ENCODE measurements at places on chromosomes 3 and 15. TPM values are rescaled to one million over a fixed set of nuclear protein-coding genes. Genes with fewer than 3 reads are reported as not detected.

DNA sequence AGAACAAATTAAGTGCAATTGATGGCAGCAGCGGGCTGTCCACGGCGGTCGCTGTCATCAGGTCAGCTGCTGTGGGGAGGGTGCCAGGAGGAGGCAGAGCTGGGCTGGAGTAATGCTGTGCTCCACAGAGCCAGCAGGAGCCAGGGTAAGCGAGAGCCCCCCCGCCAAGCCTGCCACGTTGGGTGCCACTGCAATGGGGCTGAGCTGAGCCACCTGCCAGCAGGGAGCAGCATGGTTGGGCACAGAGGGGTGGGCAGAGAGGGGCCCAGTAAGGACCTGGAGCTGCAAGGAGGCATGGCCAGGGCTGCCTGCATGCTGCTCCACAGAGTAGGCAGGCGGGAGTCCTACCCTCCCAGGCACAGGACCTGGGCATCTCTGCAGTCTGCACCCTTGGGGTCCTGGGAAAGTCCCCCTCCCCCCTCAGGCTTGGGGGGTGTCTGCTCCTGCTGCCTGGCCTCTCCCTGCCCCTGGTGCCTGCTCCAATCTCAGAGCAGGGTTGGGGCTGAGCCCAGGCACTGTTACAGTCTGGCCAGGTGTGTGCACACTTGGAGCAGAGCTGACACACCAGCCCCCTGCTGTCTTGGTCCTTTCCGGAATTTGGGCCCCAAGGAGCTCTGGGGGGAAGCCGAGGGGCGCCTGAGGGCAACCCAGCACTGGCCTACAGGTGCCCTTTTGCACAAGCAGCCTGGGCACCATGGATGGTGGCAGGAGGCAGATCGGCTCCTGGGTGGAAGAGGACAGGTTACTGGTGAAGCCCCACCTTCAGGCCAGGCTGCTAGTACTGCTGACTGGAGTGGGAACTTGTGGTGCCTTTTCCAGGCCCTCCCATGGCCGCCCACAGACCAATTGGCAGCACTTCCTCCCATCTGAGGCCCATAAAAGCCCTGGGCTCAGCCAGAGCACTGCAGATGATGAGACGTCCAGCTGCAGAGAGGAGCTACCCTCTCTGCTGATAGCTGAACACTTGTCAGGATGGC is 8.5 kb upstream of the PIAS1 start:
- DNase-seq = no peak

DNA sequence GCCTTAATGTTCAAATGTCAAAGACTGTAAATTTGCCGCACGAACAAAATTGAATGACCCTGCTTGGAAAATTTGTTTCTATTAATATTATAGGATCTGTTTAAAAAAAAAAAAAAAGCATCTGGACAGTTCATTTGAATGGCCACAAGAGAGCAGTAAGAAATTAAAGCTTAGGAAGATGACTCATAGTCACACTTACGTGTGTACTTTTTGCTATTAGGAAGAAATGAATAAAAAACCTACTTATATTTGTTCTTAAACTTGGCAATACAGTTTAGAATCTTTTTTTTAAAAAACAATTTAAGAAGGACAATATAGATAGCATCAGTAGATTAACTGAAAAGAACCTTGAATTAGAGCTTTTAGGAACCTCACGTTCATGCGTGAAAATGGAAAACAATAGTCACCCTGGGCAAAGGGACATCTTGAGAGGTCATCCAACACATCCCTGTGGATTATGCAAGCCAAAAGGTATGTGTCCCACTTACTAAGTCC is 621.8 kb downstream of the MECOM start:
- no peak for DNase-seq

GBE1 gene
- polyA plus RNA-seq = 5.1 TPM

GRM2 gene
- polyA plus RNA-seq = 2.8 TPM

- DNase-seq = no peak
Measured at GRCh38 chr3:4899710-4900109, 79.5 kb upstream of the BHLHE40 start.

DNA sequence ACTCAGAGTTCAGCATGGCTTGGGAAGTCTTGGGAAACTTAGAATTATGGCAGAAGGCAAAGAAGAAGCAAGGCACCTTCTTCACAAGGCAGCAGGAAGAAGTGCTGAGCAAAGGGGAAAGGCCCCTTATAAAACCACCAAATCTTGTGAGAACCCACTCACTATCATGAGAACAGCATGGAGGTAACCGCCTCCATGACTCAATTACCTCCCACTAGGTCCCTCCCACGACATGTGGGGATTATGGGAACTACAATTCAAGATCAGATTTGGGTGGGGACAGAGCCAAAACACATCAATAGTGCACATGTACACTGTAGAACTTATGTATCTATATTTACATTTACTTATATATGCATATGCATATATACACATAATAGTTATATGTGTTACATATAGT is 565.3 kb upstream of the NR2F2 start:
- DNase-seq = no peak

GRCh38 chr3:168051531-168052471 is 43.9 kb downstream of the GOLIM4 start:
- DNase-seq = no peak

GRCh38 chr3:2465842-2466241 is 367.2 kb downstream of the CNTN4 start:
- DNase-seq = no peak

- no peak for DNase-seq
Measured at GRCh38 chr3:196163666-196164493, 47.3 kb downstream of the ZDHHC19 start.

- DNase-seq = peak; percentile 43
Measured at GRCh38 chr15:33086500-33087121, 107.9 kb downstream of the FMN1 start.

MUSTN1 gene
- polyA plus RNA-seq = 11.2 TPM

DNA sequence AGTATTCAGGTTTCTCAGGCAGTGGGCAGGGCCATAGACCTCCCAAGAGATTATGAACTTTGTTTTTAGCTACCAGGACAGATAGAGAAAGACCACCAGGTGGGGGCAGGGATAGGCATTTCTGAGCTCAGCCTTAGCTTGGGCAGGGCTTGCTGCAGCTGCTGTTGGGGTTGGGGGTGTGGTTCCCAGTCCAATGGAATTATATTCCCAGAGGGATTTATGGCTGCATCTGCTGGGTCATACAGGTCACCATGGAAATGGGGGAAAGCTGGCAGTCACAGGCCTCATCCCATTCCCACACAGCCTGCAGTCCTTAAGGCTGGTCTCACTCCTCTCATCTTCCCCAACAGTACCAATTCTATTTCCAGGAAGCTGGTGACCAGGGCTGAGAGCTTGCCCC is 144.6 kb upstream of the ZPLD1 start:
- no peak for DNase-seq

DNA sequence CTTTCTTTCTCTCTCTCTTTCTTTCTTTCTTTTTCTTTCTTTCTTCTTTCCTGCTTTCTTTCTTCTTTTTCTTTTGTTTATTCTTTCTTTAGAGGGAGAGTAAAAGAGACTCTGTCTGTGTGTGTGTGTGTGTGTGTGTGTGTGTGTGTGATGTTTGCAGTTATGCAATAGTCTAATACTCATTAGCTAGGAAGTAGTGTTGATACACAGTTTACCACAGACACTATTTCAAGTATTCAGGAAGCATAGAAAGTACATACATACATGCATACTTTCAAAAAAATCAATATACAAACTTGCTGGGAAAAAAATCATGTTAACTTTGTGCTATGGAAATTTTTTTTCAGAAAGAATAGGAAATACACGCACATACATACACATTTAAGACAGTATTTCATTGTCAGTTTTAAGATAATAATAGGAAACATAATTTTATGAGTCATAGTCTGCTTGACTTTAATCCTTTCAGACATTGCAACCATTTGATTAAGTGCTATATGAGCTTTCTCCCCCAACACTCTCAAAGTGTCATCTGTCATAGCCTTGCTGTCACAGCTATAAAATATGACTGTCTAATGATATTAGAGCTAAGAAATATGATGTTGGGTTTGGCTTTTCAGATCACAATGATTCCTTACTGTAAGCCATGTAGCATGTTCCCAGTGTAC is 74.9 kb upstream of the EPHA3 start:
- no peak for DNase-seq

GRCh38 chr3:74314696-74315095 is 299.8 kb downstream of the CNTN3 start:
- DNase-seq = no peak

GRCh38 chr3:4809922-4810321 is 169.3 kb upstream of the BHLHE40 start:
- no peak for DNase-seq

GRCh38 chr15:79078763-79079410 is 11.7 kb downstream of the RASGRF1 start:
- peak; percentile 53 for DNase-seq

- DNase-seq = no peak
Measured at GRCh38 chr15:35746121-35746520, 200.2 kb upstream of the DPH6 start.

DNA sequence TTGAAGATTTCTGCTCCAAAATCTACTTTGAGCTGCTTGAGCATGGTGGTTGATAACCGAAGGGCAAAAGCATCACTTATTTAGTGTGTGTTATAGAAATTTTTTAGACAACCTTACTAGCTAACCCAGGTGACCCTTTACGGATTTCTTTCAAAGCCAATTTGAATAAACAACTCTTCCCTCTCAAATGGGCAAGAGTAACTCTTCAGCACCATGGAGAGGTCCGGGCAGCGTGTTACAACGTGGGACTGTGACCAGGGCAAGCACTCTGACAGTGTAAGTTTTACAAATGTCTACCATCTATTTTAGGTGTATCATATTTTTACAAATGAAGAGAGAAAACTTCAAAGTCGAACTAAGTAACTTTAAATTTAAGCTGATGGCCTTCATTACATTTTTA is 471.8 kb downstream of the MFSD1 start:
- no peak for DNase-seq

DNA sequence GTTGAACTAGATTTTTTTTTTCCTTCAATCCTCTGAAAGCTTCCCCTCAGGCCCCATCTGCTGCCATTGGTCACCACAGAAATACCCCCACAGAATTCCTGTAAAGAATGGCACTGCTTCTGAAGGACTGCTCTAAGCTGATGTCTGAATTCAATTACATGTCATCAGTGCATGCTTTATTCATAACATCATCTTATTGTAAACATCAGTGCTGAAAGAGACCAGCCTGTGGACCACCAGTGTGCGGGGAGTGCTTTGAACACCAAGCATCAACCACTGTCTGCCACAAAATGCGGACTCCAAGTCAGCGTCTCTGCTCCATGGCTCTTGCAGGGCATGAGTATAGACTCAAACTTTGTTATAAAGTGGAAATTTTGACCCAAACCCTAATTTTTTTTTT is 11.6 kb downstream of the PHLDB2 start:
- no peak for DNase-seq

DNA sequence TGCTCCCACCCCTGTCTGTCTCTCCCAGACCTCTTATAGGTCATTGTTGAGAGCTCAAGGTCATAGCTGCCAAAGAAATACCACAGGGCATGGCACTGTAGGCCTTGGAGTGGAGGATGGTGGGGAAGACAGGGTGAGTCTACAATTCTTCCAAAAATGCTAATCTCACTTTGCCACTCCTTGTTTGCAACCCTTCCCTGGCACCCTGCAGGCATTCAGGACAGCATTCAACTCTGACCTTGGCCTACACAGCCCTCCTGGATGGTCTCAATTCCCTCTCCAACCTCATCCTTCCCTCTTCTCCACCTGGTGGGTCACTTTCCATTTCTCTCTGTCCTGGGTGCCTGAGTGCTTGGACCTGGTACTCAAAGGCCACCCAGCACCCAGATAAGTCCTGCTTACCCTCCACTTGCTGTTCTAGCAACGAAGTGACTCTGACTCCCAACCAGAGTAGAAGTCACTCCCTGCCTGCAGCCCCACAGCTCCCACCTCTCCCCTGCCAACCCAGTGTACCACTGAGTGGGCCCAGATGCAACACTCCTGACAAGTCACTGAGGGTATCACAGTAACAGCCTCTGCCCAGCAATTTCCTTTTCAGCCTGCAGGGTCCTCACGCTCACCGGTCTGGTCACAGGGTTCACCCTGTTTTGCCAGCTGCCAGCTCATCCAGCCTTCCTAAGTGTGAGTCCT is 36.6 kb downstream of the AMOTL2 start:
- no peak for DNase-seq

MAP1A gene
- 0.03 TPM for polyA plus RNA-seq

DNA sequence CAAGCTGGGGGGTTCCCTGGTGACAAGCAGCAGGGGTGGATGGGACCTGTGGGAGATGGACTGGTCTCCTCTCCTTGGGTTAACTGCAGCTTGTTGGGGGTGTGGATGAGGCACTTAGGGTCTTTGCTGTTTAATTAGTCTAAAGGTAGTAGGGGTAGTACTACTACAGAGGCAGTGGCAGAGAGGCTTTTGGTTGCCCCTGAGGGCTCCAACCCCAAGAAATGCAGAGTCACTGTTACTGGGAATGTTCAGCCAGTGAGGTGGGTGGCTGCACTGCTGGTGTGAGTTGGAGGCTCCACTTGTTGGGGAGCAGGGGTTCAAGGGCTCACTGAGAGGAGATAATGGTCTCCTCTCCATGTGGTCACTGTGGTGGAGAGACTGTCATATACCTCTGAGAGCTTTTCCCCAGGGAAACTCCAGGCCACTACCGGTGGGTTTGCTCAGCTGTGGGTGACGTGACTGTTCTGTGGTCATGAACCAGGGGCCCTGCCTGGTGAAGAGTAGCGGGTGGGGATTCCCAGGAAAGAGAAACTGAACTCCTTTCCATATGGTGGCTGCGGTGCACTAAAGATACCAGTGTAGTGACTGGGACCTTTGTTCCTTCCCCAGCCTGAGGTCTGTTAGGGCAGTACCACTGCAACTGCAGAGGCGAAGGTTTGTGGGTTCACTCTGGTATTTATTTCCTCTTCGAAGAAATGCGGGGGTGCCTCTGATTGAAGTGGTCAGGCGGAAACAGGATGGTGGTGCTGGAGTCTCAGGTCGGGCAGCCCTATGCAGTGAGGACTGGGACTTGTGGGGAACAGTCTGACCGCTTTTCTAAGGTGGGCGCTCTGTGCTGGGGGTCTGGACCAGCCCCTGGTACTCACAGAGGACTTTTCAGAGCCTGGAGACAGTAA is 68.9 kb upstream of the TNFSF10 start:
- peak; percentile 70 for DNase-seq

- DNase-seq = peak; percentile 32
Measured at GRCh38 chr15:99249270-99249841, at the start of gene TTC23. TSS of gene TTC23 (minus strand) at chr15:99249581. CDS start at chr15:99228712, 20,869 bp downstream.

COL6A5 gene
- polyA plus RNA-seq = not detected

SYNM gene
- 0.04 TPM for polyA plus RNA-seq

CSPG4 gene
- polyA plus RNA-seq = 0.03 TPM

- no peak for DNase-seq
Measured at GRCh38 chr15:85005319-85005718, 23.7 kb downstream of the PDE8A start.

CDHR4 gene
- 0.18 TPM for polyA plus RNA-seq

DNA sequence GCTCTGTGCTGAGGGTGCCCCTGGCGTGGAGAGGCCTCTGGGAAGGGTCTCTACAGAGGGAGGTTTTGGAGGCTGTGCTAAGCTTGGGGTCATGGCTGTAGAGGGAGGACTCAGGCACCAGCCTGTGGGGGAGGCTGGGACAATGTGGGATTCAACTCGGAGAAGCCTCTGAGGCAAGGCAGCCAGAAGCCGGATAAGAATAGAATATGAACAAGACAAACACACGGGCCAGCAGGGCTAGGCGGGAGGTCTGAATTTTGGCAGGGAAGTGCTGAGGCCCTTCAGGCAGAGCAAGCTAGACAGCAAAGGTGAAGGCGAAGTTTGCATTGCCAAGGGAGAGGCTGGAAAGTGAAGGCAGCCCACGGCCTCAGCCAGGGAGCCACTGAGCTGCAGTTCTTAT is 612.1 kb upstream of the NR2F2 start:
- DNase-seq = no peak

All from B cell (primary cell).